ENCODE measurements at places on chromosomes 11 and 22.

DNA sequence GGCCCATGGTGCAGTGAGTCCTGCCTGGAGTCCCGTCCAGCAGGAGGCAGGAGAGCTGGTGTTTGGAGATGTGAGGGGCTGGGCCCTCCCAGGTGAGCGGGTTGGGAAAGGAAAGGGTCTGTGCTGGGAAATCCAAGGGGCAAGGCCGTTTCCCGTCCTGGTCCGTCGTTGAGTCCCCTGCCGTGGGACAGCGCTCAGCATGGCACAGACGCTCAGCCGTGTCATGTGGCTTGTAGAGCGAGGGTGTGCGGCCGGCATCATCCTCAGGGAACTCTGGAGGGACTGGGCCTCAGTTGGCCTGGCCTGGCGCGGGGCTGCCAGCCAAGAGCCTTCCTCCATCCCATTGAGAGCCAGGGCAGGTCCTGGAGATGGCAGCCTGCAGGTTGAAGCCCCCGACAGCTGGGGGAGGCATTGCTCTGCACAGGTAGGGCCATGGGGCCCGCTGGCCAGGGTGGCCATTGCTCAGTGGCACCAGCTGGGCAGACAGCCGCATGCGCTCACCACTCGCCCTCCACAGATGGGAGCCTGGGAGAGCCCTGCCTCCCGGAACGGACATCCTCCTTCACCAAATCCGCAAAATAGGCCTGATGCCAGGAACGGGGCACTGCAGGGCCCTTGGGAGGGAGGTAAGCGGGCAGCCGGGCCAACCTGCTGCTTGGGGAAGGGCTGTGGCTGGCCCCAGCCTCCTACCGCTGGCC lies 28.7 kb downstream of the KCNQ1 start:
- no peak for DNase-seq

- DNase-seq: no peak
These were observed 11.9 kb upstream of the PPP2R1B start for GRCh38 chr11:111778047-111778558.

DNA sequence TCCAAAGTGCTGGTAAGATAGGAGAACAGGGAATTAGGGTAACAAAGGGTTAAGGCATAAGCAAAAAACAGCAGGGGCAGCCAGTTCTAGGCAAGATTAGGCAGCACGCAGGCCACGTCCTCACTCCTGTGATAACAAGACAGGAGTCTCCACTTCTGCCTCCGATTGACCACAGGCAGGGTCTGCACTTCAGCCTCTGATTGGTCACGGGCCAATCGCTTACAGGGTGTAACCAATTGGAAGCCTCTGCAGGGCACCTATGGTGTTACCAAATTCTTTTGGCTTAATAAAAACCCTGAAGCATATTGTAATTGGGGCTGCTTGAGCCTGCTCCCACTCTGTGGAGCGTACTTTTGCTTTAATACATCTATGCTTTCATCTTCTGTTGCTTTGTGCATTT lies 12.2 kb upstream of the GSTP1 start:
- no peak for DNase-seq

DNA sequence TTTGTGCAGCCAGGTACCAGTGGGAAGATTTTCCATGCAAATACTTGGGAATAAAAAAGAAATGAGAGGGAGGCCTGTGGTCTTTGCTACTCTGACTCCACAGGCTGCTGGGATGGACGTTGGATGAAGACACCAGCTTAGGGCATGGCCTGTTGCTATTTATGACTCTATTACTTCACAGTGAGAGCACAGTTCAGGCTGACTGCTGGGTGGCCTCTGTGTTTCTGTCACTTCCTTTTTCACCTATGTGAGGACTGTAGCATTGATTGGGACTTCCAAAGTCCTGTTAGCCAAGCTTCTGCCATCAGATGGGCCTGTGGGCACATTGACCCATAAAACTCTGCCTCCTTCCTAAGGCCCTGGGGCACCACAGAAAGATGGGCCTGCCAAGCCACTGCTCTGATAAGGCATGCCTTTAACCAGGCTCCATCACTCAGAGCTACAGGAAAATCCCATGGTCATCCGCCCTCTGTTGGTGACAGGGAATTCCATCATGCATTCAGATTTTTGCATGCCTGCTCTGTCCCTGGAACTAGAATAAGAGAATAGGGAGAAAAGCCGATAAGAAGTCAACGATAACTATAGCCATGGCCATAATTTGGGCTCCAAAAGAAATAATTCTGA lies 64.6 kb downstream of the KCNJ1 start:
- DNase-seq: no peak

DNA sequence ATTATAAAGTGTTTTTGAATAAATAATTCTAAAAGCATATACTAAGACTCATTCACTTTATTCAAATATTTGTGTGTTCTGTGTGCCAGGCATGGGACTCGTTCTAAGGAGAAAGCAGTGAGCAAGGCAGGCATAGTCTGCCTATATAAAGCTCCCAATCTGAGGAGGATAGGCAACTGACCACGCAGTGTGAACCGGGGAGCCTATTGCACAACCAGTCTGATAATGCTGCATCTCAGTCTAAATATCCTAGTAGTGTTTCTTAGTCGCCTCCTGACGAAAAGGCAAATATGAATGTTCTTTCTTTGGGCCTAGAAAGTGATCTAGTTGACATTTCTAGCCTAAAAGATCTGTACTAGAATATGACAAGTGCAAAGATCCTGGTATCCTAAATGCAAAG lies 98.3 kb downstream of the C11orf65 start:
- DNase-seq: no peak

- no peak for DNase-seq
These were observed 7.7 kb upstream of the MMP12 start for GRCh38 chr11:102882389-102883024.

Measured in cortex of kidney (tissue), 1 donor.